Activated CD4-positive, alpha-beta T cell treated with anti-CD3 and anti-CD28 coated beads, Interleukin-10, Interleukin-2, amounts not matched to agents 100 ng/mL and 50 ng/mL, durations not matched to agents 16 hours and 8 hours (primary cell): ENCODE measurements at places on chromosomes 11 and 22.

DNA sequence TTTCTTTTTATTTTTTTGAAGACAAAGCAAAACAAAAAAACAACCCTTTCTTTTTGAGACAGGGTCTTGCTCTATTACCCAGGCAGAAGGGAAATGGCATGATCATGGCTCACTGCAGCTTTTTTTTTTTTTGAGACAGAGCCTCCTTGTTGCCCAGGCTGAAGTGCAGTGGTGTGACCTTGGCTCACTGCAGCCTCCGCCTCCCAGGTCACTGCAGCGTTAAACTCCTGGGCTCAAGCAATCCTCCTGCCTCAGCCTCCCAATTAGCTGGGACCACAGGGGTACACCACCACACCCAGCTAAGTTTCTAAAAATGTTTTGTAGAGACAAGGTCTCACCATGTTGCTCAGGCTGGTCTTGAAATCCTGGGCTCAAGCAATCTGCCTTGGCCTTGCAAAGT is 124.6 kb downstream of the ABTB2 start:
- DNase-seq, result no peak

DNA sequence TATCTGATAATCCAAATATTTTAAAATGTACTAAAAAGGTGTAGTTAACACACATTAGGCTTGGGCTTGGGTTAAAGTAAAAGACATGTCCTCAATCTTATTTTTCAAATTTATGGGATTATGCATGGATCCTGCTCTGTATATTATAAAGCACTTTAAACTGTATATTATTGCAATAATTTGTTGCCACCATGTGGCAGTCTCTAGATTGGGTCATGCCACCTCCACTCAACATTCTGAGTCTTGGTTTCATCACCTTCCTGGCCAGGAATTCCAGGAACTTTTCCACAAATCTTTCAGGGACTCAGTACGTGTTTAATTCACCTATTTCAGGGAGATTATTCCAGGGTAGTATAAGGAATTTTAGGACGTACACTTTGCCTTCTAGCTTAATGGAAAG is 695.5 kb downstream of the FAM181B start:
- no peak for DNase-seq

DNA sequence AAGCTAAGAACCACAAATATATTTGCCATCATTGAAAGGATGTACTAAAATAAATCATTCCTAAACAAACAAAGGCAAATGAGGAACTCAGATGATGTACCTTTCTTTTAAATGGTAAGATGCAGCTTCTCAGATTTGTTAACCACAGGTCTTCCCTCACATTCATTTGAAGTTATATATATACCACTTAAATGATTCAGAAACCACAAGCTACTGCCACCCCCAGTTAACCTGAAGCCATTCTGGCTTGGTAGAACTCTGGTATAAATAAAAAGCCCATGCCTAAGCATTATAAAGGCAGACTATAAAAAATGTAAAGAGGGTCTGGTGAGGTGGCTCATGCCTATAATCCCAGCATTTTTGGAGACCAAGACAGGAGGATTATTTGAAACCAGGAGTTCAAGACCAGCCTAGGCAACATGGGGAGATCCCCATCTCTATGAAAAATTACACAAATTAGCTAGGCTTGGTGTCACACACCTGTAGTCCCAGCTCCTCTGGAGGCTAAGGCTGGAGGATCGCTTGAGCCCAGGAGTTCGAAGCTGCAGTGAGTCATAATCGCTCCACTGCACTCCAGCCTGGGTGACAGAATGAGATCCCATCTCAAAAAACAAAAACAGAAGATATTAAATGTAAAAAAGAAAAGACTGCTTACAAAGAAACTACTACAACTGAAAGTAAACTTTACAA is 1185.3 kb downstream of the JRKL start:
- DNase-seq, result no peak

DNA sequence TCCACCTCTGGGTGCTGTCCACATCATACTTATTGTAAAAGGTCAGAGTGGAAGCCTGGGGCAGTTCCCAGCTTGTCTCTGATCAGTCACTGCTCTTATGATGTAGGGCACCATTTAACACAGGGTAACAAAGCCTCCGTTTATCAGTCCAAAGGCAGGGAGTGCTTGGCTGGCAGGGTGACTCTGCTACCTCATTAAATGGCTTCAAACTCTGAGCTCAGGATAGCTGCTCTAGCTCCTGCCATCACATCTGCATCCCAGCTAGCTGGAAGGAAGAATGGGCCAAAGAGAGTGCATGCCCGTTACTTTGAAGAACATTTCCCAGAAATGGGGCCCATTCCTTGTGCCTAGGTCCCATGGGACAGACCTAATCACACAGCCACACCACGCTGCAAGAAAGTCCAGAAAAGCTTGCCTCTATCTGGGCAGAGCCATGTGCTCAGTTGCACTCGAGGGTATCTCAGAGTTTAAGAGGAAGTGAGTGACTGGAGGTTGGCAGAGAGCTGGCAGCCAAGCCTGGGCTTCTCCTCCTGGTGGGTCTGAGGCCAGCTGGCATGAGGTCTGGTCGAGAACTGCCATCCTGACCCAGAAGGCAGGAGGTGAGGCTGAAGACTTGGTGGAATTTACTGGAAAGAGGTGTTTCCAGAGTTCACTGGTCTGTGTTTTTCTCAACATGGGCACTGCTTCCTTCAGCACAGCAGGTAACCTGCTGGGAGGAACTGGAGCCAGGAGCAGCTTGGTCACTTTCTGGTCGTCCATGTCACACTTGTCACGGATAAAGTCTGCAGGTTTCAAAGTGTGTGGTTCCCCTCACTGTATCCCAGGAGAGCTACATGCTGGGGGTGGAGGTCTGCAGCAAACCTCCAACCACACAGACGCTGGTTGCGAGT is 935.7 kb downstream of the BRD1 start:
- no peak for DNase-seq

DNA sequence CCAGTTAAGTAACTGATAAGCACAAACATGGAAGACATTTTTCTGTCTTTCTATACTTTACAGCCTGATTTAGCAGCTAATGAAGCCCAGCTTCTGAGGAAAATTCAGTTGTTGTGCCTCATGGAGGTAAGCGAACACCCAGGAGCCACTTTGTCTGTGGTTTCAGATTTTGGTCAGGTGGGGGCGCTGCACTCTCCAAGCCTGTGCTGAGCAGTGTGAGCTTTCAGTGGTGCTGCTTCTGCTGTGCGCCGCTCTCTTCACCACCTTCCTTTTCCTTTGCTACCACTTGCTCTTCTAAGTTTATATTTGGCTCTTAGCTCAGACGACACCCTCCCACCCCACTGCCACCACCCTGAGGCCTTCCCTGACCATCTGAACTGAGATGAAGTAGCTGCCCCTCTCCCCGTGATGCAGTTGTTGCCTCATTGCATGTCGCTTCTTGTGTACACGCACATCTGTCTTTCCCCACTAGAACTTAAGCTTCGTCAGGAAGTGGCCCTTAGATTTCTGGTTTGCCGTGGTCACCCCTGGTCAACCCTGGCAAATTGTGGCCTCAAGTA is 14.0 kb downstream of the PSMD13 start:
- DNase-seq, result peak; percentile 74
